ENCODE measurements at places on chromosomes 11 and 22.

GRCh38 chr11:120037111-120037510, 100.8 kb downstream of the TRIM29 start:
- DNase-seq = no peak

- DNase-seq = no peak
Observed at GRCh38 chr11:123321636-123322035, 108.4 kb upstream of the GRAMD1B start.

- no peak for DNase-seq
Observed at GRCh38 chr11:1259076-1259461, 36.2 kb downstream of the MUC5B start.

GRCh38 chr22:40043081-40043480, 48.3 kb downstream of the FAM83F start:
- DNase-seq = no peak

DNA sequence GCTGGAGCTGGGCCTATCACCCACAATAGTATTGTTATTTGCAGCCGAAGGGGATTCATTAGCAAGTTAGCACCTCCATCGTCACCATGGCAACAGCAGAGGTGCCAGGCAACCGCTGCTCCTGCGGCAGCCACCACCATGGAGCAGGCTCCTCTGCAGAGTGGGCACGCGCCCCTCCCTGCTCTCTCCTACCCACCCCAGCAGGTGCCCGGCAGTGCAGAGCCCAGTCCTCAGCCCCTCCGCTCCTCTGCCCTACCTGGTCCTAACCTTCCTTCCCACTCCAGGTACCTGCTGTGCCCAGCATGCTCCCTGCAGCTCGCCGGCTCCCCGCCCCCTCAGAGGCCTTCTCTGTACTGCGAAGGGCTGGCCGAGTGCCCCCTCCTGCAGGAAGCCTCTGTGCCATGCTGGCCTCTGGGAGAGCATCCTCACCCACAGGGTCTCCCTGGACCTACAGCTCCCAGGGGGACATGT, 3.6 kb downstream of the DUSP8 start:
- DNase-seq = no peak

DNA sequence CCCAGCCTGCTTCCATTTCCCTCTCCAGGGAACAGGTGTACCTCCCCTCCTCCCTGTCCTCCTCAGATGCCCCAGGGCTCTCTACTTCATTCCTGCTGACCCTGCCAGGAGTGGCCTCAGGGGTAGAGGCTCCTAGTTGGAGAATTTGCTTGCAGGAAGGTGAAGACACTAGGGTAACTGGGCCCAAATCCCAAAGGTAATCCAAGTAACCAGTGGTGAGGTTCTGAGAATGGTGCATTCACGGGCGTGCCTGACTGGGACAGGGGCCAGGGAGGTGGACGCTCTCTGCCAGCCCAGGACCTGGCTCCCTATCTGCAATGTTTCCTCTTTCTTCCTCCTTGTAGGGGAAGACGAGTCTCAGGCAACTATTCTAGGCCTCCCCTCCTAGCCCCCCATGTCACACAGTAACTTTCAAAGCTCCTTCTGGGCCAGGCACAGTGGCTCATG, 2.9 kb downstream of the SLC35C1 start:
- DNase-seq = no peak

DNA sequence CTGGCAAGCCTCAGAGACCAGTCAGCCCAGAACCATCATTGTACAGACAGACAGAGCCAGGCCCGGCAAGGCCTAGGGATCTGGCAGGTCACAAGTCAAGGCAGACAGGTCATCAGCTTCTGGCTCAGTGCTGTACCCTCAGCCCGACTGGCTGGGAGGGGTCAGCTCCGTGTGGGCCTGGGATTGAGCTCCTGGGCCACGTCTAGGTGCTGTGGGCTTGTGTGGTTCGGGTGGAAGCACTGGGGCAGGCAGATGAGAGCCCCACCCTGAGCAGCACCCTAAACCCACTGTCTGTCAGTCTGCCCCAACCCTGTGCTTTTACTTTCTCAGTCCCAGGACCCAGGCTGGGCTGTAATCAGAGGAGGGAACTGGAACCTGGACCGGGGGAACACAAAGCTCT, 26.9 kb upstream of the P2RY2 start:
- no peak for DNase-seq

DNA sequence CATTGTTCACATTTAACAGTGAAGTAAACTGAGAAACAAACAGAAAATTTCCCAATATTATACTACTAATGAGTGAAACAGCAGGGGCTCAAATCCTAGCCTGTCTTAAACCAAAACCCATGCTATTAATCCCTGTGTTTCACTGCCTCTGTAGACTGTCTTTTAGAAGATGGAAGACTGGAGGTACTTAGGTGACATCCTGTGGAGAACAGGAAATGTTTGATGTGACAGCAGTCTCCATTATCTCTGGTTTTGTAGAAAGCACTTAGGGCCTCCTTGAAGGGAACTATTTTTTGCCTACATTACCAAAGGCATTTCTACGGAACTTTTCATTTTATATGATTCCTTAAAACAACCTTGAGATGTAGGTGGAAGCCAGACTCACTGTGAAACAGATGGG, 288.1 kb upstream of the SORL1-AS1 start:
- DNase-seq = no peak

DNA sequence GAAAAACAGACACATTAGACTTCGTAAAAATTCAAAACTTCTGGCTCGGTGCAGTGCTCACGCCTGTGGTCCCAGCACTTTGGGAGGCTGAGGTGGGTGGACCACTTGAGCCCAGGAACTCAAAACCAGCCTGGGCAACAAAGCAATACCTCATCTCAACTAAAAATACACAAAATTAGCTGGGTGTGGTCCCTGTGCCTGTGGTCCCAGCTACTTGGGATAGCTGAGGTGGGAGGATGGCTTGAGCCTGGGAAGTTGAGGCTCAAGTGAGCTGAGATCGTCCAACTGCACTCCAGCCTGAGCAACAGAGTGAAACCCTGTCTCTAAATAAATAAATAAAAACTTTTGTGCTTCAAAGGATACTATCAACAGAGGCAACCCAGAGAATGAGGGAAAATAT, 23.7 kb downstream of the YPEL1 start:
- no peak for DNase-seq

GRCh38 chr11:133123366-133123765, 408.9 kb downstream of the OPCML start:
- no peak for DNase-seq

DNA sequence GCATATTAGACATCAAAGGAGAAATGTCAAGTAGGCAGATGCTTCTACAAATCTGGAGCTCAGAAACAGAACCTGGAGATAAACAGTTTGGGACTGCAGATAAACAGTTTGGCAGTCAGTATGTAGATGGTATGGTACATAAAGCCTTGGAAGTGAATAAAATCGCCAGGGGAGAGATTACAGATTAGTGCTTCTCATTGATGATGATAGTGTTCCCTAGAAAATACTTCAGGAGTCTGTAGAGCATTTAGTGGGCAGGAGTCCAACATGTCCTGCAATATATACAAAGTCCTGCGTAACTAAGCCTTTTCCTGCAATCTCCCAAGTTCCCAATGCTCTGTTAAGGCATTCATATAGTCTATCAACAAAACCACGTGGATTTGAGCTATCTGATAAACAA, 35.2 kb downstream of the NARS2 start:
- no peak for DNase-seq

GRCh38 chr11:16778286-16778685, 39.8 kb downstream of the C11orf58 start:
- DNase-seq = no peak

GRCh38 chr11:103850419-103851165, 185.8 kb upstream of the DDI1 start:
- DNase-seq = no peak

- no peak for DNase-seq
Observed at GRCh38 chr11:2991452-2992233, 486 bp downstream of the NAP1L4 start.

DNA sequence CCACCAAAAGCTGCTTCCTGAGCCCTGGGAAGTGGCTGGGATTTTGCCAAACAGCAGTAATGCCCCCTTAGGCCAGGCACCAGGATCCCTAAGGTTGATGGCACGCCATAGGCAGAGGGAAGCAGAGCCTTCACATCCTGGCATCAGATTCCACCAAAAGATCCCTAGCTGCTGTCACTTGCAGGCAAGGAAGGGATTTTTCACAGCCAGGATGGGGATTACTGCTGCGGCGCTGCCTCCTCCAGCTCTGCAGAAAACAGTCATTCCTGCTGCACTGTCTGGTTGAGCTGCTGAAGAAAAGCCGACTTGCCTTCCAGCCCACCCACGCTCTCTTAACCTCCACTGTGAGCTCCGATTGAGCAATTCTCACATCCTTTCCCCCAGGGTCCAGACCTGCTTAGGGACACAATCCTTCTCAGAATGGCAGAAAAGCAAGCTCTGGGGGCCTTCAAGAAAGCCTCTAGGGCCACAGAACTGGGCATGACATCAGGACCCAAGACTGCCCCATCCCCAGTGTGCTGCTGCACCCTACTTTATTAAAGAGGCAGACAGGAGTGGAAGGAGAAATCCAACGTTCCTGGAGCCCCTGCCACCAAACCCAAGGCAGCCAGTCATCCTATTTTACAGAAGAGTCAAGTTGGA, 19.9 kb downstream of the SYN3 start:
- no peak for DNase-seq

GRCh38 chr11:112310419-112310818, 49.8 kb upstream of the PLET1 start:
- no peak for DNase-seq

DNA sequence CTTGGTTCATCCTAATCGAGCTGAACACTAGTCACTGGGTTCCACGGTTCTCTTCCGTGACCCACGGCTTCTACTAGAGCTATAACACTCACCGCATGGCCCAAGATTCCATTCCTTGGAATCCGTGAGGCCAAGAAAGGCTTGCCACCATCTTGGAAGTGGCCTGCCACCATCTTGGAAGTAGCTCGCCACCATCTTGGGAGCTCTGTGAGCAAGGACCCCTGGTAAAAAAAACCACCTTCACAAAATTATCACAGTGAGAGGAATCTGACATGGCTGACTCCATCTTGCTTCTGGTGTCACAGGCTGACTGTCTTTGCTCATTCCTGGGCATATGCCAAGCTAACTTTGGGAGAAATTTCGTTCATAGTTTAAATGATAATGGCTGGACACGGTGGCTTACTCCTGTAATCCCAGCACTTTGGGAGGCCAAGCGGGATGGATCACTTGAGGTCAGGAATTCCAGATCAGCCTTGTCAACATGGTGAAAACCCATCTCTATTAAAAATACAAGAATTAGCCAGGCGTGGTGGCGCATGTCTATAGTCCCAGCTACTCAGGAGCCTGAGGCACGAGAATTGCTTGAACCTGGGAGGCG, 18.9 kb upstream of the KCTD14 start:
- no peak for DNase-seq

DNA sequence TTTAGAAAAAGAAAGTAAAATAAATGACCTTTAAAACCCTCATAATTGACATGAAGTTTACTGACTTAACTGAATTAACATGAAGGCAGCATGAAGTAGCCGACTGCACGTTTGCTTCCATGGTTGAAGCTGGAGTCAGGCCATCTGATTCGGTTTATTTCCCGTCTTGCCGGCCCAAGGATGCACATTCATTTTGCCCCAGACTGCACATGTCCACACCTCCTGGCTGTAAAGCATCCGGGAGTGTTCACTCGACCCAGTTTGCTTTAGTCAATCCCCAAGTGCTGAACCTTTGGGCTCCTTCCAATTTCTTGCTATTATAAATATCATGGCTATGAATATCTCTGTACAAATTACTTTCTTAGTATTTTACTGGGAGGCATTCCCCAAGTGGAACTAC, 17.7 kb upstream of the TUB start:
- no peak for DNase-seq
